ENCODE measurements at places on chromosomes 16 and 17. TPM values are rescaled to one million over a fixed set of nuclear protein-coding genes. Genes with fewer than 3 reads are reported as not detected.

Gene SYNRG
- 28.1 TPM for total RNA-seq

Gene OR1A1
- total RNA-seq: not detected

Gene OTOP2
- not detected for total RNA-seq

Gene PIRT
- not detected for total RNA-seq

Measured in smooth muscle cell of the umbilical artery (primary cell).